ENCODE measurements at places on chromosomes 16 and 17.

GRCh38 chr16:20916942-20917341 is 16.4 kb downstream of the LYRM1 start:
- DNase-seq: no peak

DNA sequence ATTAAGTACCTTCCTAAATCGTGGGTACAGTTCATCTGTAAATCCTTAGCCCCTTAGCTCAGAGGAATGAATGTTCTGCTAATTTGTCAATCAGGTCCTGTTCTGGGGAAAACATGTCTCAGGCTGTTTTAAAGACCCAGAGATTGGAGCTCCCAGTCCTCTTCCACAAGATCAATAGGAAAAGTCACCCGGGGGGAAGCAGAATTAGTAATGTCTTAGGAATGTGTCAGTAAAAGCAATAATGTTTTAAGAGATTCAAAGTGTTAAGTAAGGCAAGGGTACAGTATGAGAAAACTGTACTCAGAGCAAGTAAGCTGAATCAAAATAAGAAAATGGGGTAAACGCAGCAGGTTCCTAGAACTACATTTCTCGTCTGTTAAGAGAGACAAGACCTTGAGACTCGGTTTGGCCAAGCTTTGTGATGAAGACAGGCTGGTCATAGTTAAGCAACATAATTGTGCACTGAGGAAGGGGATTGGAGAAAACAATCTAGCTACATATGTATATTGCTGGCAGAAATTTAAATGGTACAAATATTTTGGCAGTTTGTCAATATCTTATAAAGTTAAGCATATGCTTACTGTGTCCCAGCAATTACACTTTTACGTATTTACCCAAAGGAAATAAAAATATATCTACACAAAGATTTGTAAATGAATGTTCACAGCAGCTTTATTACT is 192.9 kb upstream of the C17orf78 start:
- no peak for DNase-seq

- DNase-seq: peak; percentile 86
Observed at GRCh38 chr17:78128551-78129350, at the start of gene TMC6. Gene TMC6, minus strand, starts transcription at chr17:78128755. Its CDS starts 1,923 bp downstream, at chr17:78126832.

DNA sequence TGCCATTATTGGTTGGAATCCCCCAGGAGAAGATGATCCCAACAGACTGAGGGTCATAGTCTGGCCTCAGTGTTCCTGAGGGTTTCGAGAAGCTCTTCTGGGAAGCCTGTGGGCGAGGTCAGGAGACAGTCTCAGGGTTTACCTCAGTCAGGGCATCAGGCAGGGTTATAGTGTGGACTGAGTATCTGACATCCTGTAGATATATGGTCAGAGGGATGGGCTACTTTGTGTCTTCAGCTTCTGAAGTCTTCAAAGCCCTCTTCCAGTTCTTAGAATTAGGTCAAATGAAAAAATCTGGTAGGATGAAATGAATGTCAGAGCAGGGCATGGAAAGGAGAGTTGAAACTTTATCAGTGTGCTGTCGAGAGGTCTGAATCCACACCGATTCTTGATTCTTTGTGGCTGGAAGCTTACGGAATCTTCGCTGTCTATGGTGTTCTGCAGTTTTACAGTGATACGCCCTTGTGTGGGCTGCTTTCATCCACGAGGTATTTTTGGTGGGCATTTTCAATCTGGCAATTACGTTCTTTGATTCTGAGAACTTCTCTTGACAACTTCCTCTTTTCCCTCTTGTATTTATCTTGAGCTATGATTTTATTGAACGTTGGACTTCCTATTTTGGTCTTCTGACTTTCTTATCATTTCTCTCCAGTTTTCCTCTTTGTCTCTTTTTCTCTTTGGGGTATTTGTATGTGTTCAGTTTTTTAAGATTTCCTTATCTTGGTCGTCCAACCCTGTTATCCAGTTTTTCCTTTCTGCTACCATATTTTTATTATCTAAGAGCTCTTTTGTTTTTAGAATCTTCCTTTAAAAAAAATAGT is 30.4 kb downstream of the BPTF start:
- peak; percentile 42 for DNase-seq

- DNase-seq: no peak
Observed at GRCh38 chr17:48162946-48163506, 55.5 kb downstream of the SNX11 start.

- DNase-seq: no peak
Observed at GRCh38 chr17:64648234-64648633, 13.9 kb downstream of the SMURF2 start.

DNA sequence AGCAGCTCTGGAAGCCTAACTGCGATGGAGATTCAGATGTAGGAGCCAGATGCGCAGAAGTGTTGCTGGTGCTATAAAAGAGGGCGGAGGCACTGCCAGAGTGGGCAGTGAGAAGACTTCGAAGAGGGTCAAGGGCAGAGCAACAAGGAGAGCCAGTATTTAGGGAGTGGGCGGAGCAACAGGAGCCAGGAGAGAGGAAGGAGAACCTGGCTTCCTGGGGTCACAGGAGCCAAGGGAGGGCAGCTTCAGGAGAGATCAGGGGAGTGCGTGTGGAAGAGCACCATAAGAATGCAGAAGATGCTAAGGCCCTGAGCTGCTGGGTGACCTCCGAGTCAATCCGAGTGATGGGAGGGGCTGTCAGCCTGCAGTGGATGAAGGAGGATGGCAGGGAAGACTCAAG is 14.4 kb upstream of the MRPS23 start:
- DNase-seq: no peak

- no peak for DNase-seq
Observed at GRCh38 chr16:85202051-85202601, 89.9 kb upstream of the CIBAR2 start.

GRCh38 chr17:42853004-42853403 is 2.0 kb downstream of the AOC3 start:
- no peak for DNase-seq

GRCh38 chr17:78915872-78916632 is 9.1 kb downstream of the TIMP2 start:
- no peak for DNase-seq

GRCh38 chr17:39965017-39965699 is 2.4 kb downstream of the GSDMA start:
- DNase-seq: no peak

DNA sequence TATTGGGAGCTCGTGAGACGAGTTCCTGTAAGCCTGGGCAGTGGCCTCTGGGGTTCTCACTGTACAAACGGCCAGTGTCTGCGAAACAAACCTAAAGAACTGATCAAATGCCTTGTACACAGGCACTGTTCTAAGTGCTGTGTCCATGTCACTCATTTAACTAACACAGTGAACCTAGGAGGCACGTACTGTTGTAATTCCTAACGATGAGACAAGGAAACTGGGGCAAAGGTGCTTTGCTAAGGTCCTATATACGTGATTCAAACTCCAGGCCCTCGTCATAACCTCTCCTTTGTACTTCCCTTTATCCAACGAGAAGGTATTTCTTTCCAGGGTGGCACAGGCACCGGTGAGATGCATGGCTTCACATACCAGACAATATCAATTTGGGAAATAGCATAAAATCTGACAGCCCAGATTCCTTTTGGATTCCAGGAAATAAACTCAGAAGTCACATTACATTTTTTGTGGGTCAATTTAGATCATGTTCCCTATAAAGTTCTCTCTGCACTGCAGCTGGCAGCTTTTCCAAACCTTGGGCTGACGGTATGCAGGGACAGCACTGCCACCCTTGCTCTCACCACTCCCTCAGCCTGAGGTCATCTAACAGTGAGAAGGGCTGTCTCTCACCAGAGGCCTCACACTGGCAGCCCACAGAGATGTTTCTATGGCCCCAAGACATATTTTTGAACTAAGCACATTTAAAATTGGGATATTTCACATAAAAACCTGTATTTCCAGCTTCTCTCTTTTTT is 18.3 kb downstream of the GLYR1 start:
- DNase-seq: no peak

- DNase-seq: no peak
Observed at GRCh38 chr17:79657861-79658810, 47.3 kb upstream of the RBFOX3 start.

DNA sequence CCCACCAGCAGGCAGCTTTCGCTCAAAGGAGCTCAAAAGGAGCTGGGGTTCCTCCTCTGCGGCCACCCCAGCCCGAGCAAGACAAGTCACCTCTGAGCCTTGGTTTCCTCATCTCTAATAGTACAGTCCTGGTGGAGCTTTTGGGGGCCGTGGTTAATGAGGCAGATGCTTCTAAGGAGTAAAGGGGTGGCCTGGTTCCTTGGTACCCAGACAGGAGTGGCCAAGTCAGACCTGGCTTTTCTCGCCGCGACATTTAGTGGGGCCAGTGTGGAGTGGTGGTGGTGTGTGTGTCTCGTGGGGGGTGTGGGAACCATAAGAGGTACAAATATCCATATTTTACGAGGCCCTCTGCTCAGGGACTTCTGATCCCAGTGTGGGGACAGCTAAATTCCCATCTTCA is 6.7 kb downstream of the FOXF1 start:
- DNase-seq: no peak

DNA sequence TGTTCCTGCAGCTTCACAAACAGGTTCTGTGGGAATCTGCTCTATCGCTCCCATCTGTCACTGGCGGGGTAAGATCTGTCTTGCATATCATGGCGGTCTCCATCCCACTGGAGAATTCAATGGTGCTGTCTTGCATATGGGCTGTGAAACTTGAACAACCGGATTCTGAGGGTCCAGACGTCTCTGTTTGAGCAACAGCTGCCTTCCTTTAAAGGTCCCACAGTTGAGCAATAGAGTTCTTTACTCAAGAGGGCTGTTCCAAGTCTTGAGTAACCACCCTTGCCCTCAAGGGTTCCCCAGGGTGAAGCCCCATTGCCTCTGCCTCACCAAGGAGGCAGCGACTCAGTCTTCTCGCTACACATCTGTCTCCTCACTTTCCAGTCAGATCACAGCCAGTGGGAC is 50.8 kb downstream of the ZFHX3 start:
- no peak for DNase-seq

- DNase-seq: no peak
Observed at GRCh38 chr16:73274140-73274539, 226.2 kb upstream of the ZFHX3 start.

DNA sequence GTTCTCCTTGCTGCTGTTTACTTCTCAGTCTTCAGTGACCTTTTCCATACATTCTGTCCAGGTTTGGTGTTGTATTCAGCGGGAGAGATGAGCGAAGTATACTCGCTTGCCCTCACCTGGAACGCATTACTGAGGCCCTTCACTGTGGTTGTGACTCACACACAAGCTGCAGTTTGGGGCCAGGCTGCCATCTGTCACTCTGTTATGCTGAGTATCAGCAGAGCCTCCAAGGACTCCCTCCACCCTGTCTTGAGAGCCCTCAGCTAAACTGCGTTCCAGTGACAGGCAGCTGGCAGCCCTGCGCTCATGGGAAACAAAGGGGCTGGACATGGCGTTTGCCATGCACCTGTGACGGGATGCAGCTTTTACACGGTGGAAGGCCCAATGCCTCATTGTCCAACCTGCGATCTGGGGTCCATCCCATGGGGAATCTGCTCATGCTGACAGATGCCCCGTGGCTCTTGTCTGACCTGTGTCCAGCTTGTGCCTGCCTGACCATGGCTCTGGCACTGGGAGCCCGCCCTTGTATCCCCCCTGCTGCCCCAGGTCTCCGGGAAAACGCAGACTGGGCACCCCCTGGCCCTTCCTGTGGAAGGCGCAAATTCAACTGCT is 6.5 kb upstream of the ZNF778 start:
- no peak for DNase-seq

- DNase-seq: no peak
Observed at GRCh38 chr16:35525979-35526590, 2066.7 kb downstream of the TP53TG3F start.

All from OCI-LY7 (cell line).